Progenitor cell of endocrine pancreas (in vitro differentiated cells): ENCODE measurements at places on chromosomes 7 and 10.

DNA sequence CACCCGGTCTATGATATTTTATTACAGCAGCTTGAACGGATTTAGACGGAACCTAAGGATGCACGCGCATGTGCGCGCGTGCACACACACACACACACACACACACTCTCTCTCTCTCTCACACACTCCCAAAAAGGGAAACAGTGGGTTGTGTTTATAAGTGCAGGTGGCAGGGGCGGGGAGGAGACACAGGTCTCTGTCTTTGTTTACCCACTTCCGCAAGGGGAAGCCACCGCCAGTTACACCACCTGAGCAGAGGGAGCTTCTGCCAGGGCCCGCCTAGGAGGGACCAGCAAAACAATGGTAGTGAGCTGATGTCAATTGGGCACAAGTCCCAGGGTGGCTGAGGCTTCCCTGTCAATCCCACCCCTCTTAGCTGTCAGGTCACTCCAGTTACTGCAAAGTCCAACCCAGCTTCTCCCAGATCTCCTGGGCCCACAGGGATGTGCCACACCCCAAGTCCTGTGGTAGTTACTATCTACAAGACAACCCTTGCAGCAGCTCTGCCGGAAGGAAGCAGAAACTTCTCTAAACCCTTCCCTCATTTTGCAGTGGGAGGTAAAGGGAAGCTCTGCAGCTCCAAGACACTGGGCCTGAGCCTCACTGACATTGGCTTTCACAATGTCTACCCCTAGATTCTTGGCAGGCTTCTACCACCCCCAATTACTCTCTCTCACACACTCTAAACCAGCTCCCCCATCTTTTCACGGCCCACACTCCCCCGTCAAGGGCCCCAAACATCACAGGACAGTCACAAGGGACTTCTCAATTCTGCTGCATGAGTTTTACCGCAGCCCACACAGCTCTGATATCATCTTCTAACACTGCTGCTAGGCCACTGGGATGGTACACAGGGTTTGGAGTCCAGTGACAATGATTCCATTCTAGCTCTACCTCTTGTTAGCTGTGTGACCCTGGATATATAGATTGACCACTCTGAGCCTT lies 17.6 kb downstream of the ANXA11 start:
- DNase-seq = no peak

GRCh38 chr10:6349846-6350535 lies 147.3 kb downstream of the PFKFB3 start:
- DNase-seq = no peak

GRCh38 chr10:47326306-47326926 lies 4.2 kb downstream of the GDF2 start:
- DNase-seq = no peak

GRCh38 chr7:27586825-27587224 lies 75.9 kb downstream of the HIBADH start:
- no peak for DNase-seq

- DNase-seq = no peak
These were observed 78.3 kb downstream of the LRRC17 start for GRCh38 chr7:102991077-102991539.

DNA sequence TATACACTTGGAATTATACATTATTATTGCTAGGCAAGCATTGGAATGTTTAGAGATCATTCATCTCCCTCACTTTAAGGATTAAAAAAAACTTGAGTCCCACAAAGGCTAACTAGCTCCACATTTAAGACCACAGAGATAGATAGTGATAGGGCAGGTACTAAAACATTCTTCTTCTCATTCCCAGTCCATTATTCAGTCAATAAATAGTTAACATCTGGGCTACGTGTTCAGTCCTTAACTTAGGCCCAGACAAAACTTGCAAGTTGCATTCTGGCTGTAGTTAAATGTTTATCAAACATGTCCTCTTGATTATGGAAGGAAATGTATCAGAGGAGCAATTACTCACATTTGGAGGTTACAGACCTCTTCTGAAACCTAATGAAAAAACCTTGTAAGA lies 2.4 kb downstream of the GNG11 start:
- DNase-seq = no peak

DNA sequence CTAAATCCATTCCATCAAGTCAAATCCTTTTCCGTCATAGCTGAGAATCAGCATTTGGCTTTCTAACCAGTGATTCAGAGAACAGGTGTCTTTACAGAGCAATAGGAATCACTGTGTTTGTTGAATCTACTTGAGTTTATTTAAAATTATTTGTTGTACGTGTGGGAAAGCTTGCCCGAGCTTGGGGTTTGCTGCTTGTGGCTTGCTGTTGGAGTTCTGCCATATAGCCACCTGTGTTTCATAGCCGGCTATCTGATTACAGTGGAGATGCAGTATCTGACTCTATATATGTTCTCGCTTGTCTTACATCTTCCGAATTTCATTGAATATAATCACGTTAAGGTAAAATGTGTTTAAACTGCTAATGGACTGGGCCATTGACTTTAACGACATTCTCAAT lies 274.3 kb upstream of the MKI67 start:
- DNase-seq = no peak

- no peak for DNase-seq
These were observed 3.6 kb downstream of the SEC23IP start for GRCh38 chr10:119896061-119896655.

DNA sequence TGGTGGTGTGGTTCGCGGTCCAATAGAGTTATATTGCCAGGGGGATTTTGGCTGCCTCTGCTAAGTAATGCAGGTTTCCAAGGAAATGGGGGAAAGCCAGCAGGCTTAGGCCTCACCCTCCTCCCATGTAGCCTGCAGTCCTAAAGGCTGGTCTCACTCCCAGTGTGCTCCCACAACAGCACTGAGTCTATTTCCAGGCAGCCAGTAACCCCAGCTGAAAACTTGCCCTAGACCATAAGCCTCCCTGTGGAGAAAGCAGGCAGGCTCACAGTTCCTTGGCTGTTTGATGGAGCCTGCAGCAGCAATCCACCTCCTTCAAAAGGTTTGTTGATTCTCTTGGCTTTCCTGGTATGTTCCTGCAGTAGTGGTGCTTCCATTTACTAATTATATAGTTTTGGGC lies 220.0 kb upstream of the ZNF804B start:
- DNase-seq = no peak

GRCh38 chr10:73577788-73578187 lies 13.4 kb downstream of the USP54 start:
- no peak for DNase-seq

DNA sequence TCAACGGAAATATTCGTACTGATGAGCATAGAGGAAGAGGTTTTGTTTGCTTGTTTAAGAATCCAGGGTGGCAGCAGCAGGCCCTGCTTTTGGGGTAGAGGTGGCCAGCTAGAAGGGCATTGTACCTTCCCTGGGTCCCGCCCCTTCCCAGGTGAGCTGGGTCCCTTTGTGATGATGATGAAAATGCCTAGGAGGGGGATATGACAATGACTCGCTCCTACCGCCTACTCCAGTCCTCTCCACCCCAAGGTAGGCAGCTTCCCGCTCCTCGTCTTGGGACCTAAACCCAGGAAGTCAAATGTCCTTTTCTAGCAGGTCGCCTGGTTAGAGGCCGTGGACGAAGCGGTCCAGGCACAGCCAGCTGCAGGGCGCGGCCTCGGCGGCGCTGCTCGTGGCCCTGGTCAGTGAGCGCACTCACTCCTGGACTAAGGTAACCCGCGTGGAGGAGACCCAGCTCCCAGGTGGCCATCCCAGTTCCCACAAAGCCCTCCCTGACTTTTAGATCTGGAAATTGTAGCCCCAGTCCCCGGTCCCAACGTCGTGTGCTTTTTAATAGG lies 141.4 kb downstream of the LSMEM1 start:
- DNase-seq = no peak

DNA sequence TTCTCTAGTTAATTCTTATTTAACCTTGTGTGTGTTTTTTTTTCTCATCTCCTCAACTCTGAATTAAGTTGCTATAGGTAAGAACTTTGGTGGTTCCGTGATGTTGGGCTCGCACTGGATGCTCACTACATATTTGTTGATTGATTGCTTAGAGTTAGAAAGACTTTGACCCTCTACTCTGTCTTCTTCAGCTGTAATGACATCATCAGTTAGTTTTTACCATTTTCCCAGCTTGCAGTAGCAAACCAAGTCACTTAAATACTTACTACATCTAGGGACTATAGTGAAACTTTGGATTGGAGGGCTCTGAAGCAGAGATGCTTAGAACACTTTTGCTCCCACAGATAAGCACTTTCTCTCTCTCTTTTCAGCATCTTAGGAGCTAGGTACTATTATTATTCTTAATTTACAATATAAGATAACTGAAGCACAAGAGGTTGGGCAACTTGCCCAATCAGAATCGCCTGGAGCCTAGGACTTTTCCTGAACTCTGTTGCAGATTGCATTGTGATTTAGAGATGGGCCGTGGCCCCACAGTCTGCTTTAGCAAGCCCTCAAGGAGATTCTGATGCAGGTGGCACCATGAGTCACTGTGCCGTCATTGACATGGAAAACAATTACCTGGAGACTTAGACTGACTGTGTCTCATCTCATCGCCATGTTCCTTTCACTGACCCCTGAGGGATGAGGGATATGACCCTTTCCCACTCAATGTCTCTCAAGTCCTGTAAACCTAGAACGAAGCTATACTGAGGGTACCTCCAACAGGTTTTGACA lies 471.9 kb upstream of the PODXL start:
- DNase-seq = no peak
